ENCODE measurements at places on chromosomes 6 and 20.

DNA sequence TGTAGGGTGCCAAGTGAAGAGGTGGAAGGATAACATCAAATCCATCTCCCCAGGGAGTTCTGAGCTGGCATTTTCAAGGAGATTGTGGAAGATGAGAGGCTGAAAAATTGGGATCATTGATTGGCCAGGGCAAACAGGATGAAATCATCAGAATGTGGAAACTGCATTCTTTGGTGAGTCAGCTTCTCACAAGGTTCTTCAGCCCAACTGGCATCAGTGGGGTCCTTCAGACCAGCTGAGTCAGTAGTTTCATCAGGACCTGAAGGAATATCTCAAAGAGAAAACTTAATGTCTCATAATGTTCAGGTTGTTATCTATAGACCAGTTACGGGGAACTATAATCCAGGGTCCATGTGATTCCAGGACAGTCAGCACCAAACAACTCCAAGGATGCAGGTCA lies 195.8 kb downstream of the HAO1 start:
- no peak for DNase-seq

DNA sequence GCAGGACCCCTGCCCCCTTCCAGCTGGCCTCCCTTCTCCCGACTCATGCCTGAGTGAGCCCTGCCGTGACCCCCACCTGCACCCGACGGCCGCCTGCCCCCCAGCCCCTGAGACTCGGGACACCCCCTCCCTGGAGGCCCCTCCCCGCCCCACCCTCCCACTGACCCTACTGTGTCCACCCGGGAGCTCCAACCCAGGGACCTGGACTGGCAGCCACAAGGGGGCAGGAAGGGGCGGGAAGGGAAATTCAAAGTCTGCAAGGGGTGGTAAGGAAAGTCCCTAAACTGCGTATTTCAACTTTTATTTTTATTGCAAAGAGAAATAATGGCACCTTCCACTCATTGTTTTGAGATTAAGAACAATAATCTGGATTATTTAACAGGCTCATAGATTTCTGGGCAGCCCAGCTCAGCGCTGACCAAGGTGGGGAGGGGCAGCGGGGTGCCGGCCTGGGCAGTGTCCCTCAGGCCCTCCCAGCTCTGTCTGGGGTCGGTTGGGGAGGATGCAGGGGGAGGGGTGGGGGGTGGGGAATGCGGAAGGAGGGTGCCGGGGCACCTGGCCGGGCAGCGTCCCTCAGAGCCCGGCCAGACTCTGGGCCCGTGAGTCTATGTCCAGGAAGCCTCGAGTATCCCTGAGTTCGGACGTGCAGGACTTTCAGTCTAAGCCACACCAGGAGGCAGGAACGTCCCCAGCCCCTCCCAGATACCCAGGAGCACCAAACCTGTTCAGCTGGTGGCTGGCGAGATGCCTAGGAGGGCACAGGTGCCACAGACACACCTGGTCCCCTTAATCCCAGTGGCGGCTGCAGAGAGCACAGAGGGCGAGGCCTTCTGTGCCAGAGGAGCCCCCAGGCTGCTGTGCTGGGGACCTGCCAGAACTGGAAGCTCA lies 1.3 kb upstream of the PTK6 start:
- peak; percentile 72 for DNase-seq

GRCh38 chr6:162700966-162701365 lies 26.6 kb downstream of the PRKN start:
- no peak for DNase-seq

DNA sequence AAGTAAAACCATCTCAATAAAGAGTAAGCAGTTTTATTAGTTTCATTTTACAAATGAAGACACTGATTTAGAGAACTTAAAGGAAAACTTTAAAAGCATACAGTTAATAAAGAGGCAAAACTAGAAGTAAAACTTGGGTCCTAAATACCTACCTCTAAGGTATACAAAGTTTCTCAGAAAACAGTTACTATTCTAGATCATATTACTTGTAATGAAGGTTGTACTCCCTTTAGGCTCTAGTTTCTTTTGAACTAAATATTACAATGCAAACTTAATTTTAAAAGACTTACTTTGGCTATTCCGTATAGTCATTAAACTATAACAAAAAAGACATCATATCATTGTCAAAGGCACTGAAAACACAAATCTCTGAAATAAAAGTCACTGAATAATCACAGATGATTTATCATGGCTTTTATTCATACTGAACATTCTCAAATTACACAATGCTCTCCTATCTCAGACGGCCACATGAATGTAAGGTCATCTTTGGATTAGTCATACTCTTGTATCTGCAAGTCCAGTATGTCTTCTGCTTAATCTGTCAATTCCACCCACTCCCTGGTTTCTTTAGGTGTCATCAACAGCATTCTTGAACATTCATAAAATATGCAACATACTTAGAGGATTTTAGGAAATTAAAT lies 361.6 kb upstream of the RUNX2 start:
- DNase-seq = peak; percentile 38

DNA sequence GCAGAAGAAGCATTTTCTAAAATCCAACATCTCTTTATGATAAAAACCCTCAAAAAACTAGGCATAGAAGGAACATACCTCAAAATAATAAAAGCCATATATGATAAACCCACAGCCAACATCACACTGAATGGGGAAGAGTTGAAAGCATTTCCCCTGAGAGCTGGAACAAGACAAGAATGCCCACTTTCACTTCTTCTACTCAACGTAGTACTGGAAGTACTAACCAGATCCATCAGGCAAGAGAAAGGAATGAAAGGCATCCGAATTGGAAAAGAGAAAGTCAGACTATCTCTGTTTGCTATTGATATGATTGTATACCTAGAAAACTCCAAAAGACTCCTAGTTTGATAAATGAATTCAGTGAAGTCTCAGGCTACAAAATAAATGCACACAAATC lies 7.9 kb upstream of the CDK19 start:
- DNase-seq = no peak

GRCh38 chr6:28673787-28674671 lies 148.3 kb downstream of the GPX5 start:
- peak; percentile 51 for DNase-seq

DNA sequence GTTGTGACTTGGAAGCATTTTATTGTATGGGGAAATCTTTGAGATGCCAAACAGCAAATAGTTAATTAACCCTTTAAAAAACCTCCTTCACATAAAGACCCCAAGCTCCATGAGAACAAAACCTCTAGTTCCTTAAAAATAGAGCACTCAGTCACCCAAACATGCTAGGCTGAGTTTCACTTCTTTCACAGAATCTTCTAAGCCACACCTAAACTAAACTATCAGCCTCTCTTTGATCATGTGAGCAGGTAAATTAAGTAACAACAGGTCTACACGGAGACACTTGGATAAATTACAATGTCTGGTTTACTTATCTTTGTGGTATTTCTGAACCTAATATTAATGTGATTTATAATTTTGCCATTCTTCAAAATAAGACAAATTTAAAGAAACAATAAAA lies 205.2 kb upstream of the MARCKS start:
- DNase-seq = no peak

GRCh38 chr6:34969662-34970265 lies 80.7 kb downstream of the ANKS1A start:
- peak; percentile 21 for DNase-seq

All from common myeloid progenitor, CD34-positive (primary cell).